ENCODE measurements at places on chromosomes 3 and 15.

DNA sequence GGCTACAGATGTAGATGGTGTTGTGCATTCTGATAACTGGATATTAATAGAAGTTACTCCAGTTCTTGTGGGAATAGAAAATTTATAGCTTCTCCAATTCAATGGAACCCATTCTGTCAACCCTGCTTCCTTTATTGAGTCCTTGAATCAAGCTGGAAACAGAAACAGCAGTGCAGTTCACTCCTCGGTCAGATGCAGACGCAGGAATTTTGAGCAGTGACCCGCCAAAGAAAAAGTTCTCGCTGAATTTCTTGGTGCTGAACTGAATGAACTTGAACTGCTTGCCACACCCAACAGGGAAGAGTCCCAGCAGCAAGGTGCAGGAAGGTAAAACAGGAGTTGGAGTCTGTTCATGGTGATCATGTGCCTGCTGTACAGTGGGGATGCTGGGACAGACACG lies 10.3 kb downstream of the HRH1 start:
- no peak for DNase-seq

DNA sequence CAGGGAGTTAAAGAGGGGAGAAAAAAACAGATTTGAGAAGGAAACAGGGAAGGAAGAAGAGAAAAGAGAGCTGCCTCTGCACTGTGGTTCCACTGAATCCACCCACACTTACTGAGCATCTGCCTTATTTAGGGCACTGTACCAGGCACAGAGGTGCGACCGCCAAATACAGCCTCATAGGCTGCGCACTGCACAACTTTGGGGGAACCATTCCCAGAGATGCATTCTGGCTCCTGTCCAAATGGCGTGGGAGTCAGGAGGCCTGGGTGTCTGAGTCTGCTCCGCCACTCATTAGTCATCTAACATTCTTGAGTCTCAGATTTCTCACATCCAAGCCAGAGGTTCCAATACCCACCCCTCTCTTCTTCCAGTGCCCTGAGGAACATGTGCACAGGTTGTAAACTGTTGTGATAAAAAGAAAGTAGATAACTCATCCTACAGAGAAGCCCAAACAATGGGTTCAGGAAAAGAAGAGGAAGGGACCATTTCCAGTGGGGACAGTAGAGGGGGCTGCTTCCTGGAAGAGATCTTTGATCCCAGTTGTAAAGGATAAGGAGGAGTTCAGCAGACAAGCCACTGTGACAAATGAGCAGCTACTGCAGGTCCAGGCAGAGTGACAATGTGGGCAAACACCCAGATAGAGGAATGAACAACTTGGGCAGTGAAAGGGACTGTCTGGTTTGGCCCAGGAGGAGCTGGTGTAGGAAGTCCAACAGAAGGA lies 254.6 kb downstream of the UACA start:
- DNase-seq, result no peak

GRCh38 chr3:183506674-183507320 lies 48.7 kb downstream of the KLHL6 start:
- DNase-seq, result no peak

- DNase-seq, result peak; percentile 84
Observed at GRCh38 chr15:70095408-70096214, 2.1 kb downstream of the TLE3 start.

DNA sequence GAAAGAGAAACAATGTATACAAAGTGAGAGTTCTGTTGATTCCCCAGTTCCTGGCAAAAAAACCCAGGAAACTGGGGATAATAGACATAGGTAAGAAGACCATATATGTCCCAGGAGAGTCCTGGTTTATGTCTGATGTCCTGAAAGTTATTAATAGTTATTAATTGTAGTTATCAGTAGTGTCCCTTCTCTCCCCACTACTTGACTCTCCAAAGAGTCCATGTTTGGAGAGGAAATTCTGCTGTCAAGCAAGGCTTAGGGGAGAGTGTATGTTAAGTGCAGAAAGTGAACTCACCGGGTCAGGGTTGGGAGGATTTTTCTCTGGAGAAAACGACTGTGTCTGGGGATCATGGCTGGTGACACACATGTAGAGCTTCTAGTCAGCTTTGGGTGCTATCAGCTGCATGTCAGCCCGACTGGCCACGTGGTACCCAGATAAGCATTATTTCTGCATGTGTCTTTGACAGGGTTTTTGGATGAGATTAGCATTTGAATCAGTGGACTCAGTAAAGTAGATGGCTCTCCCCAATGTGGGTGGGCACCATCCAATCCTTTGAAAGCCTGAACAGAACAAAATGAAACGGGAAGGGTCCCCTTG lies 80.4 kb downstream of the CACNA2D3 start:
- DNase-seq, result no peak

- peak; percentile 27 for DNase-seq
Observed at GRCh38 chr15:75038231-75038630, 14.8 kb downstream of the PPCDC start.

GRCh38 chr15:39202641-39203040 lies 378.2 kb upstream of the THBS1 start:
- DNase-seq, result no peak

DNA sequence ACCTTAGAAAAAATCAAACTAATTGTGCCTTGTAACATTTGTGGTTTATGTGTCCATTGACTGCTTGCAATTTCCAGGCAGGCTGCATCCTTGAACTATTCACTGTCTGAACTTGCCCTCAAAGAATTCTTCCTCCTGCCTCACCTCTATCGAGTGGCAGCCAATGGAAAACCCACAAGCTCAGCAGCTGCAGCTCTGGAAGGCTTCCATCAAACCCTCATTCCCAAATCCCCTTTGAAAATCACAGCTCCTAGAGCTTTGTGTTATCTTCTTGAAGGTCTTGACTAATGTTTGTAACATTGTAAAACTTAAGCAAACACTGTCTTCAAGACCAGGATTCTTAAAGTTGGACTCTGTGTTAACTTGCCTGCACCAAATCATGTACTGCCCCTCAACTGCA lies 81.1 kb downstream of the FILIP1L start:
- no peak for DNase-seq

DNA sequence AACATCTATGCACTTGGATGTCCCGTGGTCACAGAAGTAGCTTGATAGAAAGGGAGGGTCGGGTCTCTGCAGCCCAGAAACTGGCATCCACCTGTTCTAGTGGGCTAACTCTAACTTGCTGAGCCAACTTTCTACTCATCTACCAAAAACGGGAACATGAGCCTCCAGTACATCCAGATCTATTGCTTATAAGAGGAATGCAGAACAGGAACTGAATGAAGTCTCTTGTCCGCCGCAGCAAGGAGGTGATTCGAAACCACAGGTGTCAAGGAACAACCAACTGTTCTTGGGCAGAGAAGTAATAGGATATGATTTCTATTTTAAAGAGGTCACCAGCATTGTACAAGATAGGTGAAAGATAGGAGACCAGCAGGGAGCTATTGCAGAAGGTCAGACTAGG lies 17.9 kb downstream of the TERC start:
- peak; percentile 42 for DNase-seq

DNA sequence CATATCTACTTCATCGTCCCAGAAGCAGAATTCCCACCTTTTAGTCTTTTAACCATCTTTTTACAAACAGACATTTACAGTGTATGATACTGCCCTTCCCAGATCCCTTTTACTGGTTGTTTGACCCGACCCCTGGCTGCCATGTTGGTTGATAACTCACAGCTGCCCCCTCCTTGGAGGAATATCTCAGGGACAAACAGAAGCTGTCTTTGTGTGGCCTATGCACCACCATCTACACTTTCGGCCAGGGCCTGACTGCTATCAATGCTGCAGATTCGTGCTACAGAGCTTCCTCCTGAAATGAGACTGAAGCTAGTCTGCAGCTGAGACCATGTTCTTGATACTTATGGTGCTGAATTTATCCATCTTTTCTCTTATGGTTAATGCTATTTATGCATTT lies 6.6 kb upstream of the POLQ start:
- DNase-seq, result no peak

DNA sequence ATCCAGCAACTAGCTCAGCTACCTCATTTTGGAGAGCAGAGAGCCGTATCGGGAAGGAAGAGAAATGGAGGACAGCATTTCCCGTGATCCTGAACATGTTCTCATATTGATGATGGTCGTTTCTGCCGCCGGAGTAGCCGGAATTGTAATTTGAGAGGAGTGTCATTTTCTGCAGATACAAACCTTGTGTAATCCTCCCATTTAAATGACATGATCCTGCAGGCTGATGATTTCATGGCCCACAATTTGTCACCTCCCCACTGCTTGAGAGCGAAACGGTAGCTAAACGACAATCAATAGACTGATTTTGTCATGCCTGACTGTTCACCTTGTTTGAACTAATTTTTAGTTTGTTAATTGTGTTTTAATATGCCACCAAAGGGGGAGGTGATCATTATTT lies 126.5 kb upstream of the CNTN6 start:
- DNase-seq, result no peak

DNA sequence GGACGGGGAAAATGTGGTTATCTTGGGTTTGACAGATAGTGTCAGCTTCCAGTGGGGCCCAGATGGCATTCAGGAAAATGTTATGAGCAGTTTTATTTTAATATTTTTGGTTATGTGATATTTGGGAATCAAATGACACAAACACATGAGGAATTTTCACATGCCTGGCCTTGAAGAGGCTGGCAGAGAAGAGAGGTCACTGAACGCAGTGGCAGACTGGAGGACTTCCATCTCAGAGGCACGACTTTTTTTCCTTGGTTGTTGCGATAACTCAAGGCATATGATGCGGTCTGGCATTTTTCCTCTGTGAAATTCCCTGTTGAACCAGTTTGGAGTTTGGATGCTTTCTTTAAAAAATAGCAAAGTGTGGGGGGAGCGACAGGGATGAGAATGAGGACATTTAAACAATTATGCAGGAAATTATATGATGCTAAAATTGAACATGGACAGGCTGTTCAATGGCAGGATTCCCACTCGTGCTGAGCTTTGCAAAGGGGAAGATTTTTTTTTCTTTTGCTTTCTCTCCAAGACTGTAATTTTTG lies 36.9 kb upstream of the ARPP21 start:
- no peak for DNase-seq

DNA sequence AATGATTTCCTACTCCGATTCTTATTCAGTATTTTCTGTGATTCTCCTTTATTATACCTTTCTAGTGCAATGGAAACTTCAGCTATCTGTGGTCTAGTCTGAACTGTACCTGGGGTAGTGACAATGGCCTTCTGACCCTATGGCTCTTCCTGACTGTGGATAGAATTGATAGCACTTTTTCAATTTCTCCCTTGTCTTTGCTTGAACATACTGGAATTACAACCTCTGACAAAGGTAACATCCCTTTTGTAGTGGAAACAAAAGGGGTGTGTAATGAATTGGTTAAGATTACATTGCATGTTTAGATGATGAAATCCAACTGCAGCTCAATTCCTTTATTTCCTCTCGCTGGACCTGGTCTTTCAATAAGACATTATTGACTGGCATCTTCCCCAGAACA lies 21.0 kb upstream of the SOX2 start:
- no peak for DNase-seq

DNA sequence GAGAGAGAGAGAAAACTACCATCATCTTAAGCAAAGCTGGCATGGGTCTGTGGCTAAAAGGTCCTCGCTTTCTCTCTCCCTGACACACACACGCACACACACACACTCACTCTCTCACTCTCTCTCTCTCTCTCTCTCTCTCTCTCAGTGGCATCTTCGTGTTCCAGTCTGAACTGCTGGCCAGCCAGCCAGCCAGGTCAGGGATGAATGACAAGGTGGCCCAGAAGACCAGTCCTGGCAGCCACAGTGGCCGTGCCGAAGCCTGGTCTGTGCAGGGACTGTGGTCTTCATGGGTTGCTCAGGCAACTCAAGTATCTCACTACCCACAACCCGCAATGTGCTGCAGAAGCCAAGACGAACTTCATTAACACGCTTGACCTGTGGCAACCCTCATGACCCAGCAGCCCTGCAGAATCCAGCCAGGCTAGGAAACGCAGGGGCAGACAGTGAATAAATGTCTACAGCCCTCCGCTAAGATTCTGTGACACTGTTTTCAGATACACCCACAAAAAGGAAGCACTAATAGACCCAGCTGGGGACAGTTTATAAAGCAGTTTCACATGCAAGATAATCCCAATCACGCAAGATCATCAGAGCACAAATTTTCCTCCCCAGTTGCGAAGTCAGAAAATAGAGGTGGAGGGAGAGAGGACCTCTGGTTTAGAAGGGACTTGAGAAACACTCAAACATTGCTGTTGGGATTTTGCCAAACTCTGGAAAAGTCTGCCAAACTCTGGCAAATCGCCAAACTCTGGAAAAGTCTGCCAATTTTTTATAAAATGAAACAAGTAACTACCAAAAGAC lies 66.4 kb downstream of the XXYLT1 start:
- peak; percentile 81 for DNase-seq

DNA sequence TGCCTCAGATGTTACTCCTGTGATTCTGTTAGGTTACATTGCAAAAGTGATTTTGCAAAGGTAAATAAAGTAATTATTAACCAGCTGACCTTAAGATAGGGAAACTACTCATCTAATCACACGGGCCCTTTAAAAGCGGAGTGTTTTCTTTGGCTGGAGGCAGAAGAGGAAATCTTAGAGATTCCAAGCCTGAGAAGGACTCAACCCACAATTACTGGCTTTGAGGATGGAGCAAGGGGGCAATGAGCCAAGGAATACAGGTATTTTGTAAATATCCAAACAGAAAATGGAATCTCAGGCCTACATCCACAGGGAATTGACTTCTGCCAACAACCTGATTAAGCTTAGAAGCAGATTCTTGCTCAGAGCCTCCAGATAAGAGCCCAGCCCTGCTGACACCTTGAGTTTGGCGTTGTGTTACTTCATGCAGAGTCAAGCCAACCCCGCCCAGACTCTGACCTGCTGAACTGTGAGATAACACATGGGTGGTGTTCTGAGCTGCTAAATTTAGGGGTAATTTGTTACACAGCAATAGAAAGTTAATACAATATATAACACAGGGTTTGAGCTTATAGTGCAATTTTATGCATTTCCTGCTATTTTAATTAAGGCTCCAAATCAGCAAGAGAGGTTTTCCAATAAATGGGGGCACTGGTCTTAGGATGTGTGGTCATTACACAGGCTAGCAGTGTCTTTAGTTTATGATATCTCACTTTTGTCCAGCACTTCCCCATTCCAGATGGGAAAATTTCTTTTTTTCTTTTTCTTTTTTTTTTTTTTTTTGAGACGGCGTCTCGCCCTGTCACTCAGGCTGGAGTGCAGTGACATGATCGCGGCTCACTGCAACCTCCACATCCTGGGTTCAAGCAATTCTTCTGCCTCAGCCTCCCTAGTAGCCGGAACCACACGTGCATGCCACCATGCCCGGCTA lies 19.5 kb downstream of the NFKBIZ start:
- peak; percentile 79 for DNase-seq

DNA sequence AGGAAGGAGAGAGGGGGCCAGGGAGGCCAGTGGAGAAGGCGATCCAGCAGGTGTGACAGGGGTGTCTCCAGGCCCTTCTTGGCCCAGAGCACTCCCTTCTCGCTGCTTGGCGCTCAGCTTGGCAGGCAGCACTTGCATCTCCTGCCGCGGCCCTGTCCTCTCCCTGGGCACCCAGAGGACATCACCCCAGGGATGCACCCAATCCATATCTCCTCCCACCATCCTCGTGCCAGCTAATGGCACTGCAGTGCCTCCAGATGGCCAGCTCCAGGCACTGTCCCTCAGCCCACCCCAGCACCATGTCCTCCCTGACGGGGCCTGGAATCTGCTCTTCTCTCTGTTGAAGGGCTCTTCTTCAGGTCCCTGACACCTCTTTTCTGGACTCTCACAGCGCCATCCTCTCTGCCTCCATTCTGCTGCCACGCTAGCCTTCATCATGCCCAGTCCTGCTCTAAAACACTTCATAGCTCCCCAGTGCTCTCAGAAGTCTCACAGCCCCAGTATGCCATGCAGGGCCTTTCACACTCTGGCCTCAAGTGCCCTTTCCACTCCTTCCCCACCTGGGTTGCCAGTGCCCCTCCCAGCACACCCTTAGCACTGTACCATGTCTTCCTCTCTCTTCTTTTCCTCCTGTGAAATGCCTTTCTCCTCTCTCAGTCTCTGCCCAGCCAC lies 106.8 kb upstream of the SLC6A11 start:
- DNase-seq, result no peak

- peak; percentile 88 for DNase-seq
Observed at GRCh38 chr15:34318277-34319079, 19.1 kb downstream of the SLC12A6 start.

All from hematopoietic multipotent progenitor cell treated with erythropoietin and hydrocortisone succinate and interleukin-3 and kit ligand, for 4 days (in vitro differentiated cells).